SK-N-MC (cell line): ENCODE measurements at places on chromosomes 2 and 18.

DNA sequence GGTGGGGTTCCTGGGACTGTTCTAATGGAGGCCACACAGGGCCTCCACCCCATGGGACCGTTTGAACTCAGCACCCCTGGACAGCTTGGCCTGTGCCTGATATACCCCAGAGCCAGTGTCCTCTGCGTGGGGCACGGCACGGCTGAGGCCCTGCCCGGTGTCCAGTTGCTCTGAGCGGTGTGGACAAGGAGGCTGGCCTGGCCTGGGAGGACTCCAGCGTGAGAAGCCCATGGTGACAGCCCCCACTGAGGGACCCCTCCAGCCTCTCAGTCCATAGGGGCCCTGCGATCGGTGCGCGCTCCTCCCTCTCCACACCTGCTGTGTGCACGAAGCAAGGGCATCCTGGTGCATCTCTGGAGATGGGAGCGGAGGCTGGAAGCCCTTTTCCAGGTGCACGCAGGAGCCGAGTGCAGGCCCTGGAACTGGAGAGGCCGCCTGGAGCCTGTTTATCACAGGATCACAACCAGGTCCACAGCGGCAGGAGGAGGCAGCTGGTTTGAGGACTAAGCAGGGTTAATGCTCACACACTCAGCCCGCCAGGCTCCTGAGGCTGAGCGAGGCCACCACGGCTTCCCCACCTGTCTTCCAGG lies 120.2 kb downstream of the PTGR3 start:
- DNase-seq: no peak

DNA sequence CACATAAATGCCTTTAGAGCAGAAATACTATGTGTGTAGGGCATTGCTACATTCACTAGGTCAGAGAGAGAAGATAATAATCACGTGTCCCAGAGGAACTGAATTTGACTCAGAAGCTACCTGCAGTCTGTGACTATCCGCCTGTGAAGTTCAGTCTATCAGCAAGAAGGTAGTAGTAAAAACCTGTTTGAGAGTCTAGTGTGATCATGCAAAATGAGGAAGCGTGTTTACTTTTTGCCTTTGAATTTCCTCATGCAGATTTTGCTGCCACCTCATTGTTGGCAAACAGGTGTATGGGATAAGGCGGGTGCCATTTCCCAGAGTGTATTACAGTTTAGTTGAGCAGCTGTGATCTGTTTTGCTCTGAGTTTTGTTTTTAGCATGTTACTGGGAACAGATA lies 403.9 kb upstream of the FANCL start:
- DNase-seq: no peak

DNA sequence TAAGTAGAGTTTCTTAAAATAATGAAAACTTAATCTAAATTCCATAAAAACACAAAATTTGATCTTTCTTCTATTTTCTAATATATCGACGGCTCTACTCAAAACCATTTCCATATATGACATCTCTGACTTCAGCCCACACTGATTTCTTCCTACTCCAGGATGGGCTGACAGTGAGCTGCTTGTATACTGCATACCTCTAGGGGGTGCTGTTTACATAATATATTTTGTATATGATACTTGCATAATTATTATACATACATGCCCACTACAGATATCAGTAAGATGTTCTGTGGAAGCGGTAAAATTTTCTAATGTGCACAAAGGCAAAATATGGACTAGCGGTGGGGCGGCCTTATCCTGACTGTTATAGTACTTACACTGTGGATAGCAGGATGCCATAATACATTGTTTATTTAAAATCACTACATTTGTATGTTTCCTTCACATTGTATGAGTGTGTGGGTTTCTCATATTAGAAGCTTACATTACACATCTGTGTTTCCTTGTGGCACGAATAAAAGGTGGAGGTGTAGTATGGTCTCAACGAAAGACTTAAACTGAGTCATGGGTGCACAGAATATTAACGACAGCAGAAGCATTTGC lies 66.1 kb upstream of the NXPH2 start:
- DNase-seq: peak; percentile 50

DNA sequence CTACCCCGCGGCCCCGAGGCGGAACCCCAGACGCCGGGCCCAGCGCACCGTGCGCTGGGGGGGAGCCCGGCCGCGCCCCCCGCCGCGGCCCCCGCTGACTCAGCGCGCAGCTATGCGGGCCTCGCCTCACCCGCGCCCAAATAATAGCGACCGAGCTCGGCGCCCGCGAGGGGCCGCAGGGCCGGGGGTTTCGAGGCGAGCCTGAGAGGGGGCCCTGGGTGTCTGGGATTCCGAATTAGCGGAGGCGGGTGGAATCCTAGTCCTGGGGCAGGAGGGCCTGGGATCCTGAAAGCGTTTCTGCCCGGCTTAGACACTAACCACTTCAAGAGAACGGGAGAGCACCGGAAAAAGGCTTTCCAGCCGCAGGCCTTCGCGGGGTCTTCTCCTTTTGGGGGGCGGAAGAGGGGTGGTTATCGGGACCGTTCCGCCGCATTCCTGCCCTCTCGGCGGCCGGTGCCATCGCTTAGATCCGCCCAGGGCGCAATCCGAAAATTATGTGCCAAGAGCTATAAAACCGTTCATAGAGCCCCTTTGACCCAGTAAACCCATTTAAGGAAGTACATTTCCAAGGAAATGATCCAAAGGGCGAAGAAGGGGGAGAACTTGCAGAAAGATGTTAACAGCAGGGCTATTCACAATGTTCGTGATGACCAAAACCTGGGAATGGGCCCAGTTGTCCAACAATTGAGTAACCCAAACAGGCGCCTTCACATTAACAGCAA lies 681 bp upstream of the ROCK2 start:
- DNase-seq: no peak

GRCh38 chr2:154231021-154231420 lies 359.3 kb downstream of the GALNT13 start:
- DNase-seq: no peak

GRCh38 chr18:62329691-62330454 lies 4.8 kb downstream of the TNFRSF11A start:
- DNase-seq: no peak

GRCh38 chr2:100243631-100244030 lies 78.7 kb downstream of the LONRF2 start:
- DNase-seq: no peak

- DNase-seq: no peak
Observed at GRCh38 chr2:32904751-32905150, 42.0 kb upstream of the LTBP1 start.

GRCh38 chr18:35410561-35410960 lies 33.4 kb upstream of the ZNF396 start:
- DNase-seq: no peak

DNA sequence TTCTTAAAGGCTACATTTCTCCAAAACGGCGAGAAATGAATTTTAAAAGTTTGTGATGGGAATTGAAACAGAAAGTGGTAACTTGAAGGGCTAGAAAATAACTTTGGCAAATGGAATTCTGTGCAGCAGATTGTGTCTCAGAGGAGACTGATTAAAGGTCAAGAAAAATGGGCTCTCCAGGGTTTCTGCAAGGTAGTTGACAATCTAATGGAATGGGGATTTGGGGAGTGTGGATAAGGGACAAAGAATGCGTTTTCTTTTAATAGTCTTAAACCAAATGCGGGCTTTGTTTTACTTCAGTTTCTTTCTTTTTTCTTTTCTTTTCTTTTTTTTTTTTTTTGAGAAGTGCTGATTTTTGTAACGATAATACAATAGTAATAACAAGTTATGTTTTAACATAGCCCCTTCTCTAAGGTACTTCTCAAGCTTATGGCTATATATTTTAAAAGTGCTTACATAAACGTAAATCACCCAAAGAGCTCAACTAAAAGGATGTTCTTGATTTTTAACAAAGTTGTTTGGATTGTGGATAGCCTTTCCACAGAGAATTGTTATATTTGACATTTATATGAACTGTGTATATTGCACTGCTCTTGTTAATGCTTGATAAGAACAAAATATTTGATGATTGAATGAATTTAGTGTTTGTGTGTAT lies 36.6 kb downstream of the CAMKMT start:
- DNase-seq: no peak

DNA sequence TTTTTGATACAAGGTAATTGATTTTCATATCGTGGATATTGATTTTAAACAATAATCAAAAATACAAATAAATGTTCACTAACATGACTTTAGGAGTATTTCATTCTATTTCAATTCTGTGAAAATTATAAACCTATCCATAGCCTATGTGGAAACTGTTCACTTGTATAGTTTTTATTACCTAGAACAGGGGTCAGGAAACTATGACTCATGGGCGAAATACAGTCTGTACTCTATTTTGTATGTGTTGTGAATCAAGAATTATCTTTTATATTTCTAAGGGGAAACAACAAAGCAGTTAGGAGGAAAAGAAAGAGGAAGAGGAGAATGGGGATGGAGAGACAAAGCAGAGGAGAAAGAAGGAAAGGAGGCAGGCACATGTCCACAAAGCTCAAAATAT lies 181.7 kb upstream of the VRK2 start:
- no peak for DNase-seq

DNA sequence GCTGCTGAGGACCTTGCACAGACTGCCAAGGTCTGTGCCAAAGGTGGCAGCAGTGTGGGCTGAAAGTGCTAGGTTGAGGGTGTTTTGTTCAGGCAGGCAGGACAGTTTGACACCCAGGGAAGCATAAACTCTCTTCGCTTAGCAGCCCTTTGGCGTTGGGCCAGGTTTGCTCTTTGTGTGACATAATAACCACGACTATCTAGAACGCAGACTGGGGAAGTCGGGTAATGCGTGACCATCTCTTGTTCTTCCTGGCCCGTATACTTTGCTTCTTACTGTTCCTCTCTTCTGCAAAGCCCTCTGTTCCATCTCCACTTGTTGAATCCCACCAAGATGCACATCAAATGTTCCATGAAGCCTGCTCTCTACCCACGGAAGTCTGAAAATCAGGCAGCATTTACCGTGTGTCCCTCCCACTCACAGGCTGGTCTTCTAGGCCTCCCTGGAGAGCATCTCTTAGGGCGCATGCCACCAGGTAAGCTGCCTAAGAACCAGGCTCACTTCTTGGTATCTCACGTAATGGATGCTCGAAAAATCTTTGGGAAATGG lies 96.7 kb upstream of the LMAN1 start:
- DNase-seq: no peak
